ENCODE measurements at places on chromosomes 3 and 15.

DNA sequence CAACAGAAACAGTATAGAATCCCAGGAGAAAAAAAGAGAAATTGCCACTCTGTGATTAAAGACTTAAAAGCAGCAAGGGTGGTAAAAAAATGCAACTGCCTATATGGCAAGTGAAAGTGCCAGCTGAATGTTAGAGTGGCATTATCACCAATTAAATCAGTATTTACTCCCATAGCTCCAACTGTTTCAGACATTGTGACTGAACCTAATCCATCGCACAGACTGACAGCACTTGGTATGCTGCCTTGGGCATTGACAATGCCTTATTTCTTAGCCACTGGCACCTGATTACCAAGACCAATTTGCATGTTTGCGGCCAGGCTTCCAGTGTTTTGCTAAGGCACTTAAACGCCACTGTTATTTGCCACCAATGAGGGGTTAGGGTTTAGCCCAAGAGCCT lies 201.9 kb upstream of the NECTIN3 start:
- DNase-seq = no peak

DNA sequence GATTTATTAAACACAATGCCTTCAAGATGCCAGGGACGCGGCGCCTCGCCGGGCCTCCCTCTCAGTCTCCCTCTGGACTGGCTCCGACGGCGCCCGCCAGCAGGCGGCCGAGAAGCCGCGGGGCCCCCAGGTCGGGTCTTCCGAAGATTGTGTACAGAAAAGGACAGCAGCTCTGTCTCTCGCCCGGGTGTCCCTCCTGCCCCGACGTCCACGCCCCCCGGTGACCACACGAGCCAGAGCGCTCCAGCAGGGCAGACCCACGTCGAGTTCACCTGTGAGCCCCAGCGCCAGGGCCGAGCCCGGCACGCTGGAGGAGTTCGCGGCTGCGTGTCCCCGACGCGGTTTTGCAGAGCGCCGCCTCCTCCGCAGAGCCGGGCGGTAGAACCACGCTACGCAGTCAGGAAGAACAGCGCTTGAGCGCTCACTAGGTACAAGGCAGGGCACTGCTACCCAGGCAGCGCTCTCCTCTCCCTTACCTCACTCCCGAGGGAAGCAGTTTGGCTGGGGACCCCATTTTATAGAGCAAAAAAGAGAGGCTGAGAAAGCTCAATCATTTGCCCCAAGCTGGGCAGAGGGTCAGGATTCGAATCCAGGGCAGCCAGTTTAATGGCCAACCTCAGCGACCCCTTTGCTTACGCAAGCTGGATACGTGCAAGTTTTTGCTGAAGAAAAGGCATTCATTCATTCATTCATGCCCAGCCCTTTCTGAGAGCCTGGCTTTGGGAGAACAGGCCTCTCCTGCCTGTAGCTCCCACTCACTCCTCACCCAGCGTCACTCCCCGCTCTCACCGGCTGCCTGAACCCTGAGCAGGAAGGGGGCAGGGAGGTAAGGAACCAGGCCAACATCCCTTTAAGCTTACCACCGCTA lies 3.0 kb upstream of the TLE3 start:
- DNase-seq = peak; percentile 58

GRCh38 chr3:32484436-32484835 lies 18.2 kb downstream of the CMTM6 start:
- no peak for DNase-seq

- no peak for DNase-seq
These were observed 143.8 kb downstream of the KCNMB2 start for GRCh38 chr3:178680037-178680436.

- no peak for DNase-seq
These were observed 143.5 kb upstream of the TGFBR2 start for GRCh38 chr3:30462721-30463470.

DNA sequence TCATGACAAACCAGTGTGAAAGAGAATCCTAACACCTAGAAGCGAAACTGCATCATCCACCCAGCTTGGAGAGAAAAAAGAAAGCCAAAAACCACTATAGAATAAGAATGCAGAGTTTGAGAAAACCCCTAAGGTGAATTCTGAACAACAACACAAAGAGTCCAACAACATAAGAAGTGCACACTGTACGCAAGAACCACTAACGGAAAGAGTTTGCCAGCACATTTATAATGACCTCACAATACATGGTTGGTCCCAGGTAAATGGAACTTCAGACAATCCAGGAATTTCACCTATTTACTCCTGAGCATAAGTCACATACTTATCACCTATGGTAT lies 128.3 kb upstream of the BHLHE40 start:
- no peak for DNase-seq

DNA sequence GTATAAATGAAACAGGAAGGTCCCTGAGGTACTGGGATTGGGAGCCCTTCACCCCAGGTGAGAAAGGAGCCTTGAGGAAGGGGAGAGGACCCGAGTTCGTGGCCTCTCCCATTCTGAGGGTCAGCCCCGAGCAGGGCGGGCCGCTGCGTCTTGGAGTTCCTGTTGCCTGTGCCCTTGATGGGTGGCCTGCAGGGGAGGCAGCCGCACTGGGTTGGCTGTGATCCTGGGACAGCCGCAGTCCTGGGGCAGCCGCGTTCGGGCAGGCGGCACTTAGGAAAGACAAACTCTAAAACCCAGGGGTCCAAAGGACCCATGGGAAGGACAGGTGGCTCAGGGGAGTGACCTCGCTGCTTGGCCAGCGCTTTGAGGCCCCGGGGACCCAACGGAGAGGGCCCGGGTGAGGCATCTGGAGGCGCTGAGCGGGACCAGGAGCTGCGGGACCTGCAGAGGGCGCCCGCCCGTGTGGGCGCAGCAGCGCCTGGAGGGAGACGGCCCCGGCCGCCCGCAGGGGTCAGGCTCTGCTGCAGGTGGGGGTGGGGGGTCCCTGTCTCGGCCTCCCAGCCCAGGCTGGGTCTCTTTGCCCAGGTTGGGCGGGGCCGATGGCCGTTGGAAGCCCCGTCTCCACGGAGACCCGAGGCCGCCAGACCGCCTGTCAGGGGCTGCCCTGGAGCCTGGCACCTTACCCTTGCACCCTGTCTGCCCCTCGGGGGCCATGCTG lies 65.1 kb downstream of the HMCES start:
- DNase-seq = no peak

DNA sequence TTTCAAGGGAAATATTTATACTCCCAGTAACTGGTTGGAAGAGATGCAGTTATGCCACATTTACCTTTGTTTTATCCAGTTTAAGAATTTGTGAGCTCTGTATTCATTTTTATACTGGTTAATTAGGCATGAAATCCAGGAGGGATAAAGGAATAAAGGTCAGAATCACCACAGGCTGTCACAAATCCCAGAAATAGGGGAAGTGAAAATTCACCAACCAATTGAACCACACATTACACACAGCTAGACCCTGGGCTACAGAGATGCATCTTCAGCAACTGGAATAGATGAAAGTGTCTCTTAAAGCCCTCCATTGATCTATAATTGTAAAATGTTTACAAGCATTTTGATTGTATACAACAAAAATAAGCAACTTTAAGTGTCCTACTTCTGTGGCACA lies 18.5 kb downstream of the SERPINI1 start:
- DNase-seq = no peak

DNA sequence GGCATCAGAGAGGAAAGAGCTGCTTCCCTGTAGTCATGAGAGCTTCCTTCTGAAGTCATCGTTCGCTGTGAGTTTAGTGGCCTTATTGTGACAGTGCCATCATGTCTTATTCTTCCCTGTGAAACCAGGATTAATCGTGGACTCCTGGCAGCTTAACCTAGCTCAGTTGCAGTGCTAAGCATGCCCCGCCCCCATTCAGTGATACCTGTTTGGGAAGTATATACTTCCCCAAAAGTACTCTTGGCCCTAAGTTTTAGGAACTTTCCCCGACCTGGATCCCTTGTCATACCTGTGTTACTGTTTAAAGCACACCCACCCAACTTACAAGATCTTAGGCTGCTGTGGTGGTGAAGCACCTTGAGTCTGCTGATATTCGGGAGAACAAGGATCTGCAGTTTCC lies 32.1 kb upstream of the TIMP4 start:
- no peak for DNase-seq

GRCh38 chr3:86554383-86554782 lies 436.6 kb downstream of the VGLL3 start:
- DNase-seq = no peak

GRCh38 chr15:86382341-86382740 lies 302.7 kb downstream of the AGBL1 start:
- DNase-seq = no peak

- DNase-seq = no peak
These were observed 10.7 kb downstream of the CYFIP1 start for GRCh38 chr15:22969489-22969888.

DNA sequence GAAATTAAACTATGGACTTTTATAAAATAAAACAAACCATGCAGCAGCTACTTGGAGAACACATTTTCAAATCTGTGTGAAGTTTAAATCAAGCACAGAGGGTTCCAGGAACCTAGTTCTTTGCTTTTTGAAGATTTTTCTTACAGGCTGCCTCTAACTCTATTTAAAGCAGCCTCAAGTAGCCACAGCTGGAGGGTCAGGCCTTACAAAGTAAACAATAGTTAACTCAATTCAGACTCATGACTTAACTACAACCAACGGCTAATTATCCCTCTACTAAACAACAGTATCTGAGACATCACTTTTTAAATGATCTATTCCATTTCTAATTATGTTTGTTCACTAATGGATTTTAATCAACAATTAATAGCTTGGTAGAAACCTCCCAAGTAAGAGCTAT lies 9.8 kb downstream of the LRIG1 start:
- DNase-seq = no peak

DNA sequence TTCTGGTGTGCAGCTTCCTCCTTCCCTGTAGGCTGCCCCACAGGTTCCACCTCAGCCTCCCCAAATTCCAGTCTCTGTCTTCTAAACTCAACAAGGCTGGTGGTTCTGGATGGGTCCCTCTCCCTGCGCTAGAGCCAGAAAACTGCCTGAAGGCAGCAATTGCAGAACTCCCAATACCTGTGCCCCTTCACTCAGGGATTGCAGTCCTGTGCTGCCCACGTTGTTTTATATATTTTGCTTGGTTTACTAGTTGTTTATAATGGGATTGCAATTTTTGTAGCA lies 14.8 kb upstream of the NPTN start:
- DNase-seq = no peak

DNA sequence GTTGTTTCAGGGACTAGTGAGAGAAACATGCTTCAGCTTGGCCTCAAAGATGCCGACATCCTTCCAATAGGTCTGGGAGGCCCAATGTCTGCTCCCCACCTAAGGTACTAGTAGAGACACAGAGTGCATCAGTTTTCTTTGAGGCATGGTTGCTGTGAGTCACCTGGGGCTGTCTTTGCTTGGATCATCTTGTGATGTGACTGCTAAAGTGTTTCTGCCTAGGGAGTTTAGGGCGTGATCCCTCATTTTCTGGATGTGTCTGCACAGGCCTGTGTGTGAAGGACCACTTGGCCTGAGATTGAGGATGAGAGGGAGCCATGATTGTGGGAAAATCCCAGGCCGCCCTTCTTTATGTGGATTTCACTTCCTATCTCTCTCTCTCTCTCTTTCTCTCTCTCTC lies 4.8 kb downstream of the GASK1A start:
- DNase-seq = no peak

DNA sequence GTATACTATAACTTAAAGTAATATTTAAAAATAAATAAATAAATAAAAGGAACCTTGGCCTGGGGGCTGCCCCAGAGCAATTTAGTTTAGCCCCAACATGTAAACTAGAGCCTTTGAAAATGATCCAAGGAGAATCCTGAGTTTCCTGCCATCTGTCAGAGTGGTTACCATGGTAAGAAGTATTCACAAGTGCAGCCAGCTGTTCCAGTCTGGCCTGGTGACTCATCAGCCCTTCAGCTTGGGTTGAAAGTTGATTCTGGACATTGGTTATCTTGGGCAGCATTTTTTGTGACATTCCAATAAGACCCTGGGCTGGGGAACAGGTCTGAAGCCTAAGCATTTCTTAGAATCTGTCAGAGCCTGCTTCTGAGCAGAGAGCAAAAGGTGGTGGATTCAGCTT lies 72.7 kb upstream of the LRTM1 start:
- no peak for DNase-seq

- DNase-seq = no peak
These were observed 25.6 kb downstream of the DCUN1D1 start for GRCh38 chr3:182954553-182955235.

- no peak for DNase-seq
These were observed 15.6 kb upstream of the DAG1 start for GRCh38 chr3:49454458-49454857.

GRCh38 chr3:187255314-187255713 lies 36.2 kb downstream of the MASP1 start:
- no peak for DNase-seq
